ENCODE measurements at places on chromosomes 1 and 21.

DNA sequence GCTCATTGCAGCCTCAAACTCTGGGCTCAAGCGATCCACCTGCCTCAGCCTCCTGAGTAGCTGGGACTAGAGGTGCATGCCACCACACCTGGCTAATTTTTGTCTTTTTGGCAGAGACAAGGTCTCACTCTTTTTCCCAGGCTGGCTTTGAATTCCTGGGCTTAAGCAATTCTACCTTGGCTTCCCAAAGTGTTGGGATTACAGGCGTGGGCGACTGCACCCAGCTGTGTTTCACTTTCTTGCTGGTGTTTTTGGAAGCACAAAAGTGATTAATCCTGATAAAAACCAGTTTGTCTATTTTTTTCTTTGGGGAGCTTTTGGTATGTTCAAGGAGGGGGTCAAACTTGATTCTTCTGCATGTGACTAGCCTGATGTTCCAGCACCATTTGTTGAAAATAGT lies 19.3 kb downstream of the RNF11 start:
- no peak for DNase-seq
- no peak overlapping the region for H3K4me3 ChIP-seq
- no peaks in the 10 kb centered on the region for H3K27me3 ChIP-seq
- H3K27ac ChIP-seq = no peak overlapping the region
- peaks cover 4% of the 10 kb centered on the region for H3K36me3 ChIP-seq

DNA sequence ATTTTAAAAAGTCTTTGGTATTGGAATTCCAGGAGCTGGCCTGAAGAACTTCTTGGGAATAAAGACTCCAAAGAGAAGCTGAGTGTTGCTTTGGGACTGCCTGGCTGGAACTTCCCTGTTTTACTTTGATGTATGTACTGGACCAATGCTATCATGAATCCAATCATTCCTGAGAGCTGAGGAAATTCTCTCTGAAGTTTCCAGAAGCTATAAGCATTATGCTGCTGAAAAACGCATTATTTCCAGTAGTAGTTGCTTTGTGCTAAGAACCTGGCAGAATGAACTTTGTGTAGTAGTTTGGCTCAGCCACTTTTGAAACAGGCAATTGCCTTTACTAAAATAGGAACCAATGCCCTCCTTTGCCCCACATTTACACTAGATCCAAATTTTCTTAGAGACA lies 260.7 kb downstream of the HLX start:
- H3K27me3 ChIP-seq = peaks cover 5% of the 10 kb centered on the region
- no peak overlapping the region for H3K4me3 ChIP-seq
- H3K27ac ChIP-seq = no peak overlapping the region
- H3K4me1 ChIP-seq = no peaks in the 10 kb centered on the region
- peaks cover 2% of the 10 kb centered on the region for H3K36me3 ChIP-seq
- DNase-seq = no peak

DNA sequence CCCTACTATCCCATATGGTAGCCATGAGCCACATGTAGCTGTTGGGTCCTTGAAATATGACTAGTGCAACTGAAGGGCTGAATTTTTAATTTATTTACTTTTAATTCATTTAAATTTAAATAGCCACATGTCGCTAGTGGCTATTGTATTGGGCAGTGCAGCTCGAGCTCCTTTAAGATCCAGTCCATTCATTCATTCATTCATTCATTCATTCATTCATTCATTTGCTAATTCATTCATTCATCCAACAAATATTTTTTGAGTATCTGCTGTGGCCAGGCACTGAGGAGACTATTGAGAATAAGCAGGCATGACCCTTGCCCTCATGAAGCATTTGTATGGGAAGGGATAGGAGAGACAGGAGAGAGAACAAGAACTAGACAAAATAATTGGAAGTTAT lies 29.5 kb upstream of the ACOT11 start:
- H3K36me3 ChIP-seq = no peaks in the 10 kb centered on the region
- no peaks in the 10 kb centered on the region for H3K4me1 ChIP-seq
- H3K27me3 ChIP-seq = no peaks in the 10 kb centered on the region
- no peak overlapping the region for H3K27ac ChIP-seq
- no peak for DNase-seq

DNA sequence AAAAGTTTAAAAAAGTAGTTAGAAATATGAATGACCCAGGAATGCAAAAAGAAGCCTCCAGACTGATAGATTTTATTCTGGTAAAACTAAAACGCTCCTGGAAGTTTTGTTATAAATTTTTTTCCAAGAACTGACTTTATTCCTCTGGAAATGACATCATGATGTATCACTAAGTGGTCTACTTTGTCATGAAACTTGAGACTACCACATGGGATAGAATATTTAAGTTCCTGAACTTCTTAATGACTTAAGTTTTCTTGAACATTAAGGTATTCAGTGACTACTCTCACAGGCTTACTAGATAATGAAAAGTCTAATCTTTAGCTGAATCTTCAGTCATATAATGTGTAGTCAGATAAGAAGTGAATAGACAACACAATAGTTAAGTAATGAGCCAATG lies 842.2 kb downstream of the USP25 start:
- no peaks in the 10 kb centered on the region for H3K27me3 ChIP-seq
- H3K36me3 ChIP-seq = no peaks in the 10 kb centered on the region
- H3K4me3 ChIP-seq = no peak overlapping the region
- no peak overlapping the region for H3K27ac ChIP-seq
- H3K4me1 ChIP-seq = no peaks in the 10 kb centered on the region

DNA sequence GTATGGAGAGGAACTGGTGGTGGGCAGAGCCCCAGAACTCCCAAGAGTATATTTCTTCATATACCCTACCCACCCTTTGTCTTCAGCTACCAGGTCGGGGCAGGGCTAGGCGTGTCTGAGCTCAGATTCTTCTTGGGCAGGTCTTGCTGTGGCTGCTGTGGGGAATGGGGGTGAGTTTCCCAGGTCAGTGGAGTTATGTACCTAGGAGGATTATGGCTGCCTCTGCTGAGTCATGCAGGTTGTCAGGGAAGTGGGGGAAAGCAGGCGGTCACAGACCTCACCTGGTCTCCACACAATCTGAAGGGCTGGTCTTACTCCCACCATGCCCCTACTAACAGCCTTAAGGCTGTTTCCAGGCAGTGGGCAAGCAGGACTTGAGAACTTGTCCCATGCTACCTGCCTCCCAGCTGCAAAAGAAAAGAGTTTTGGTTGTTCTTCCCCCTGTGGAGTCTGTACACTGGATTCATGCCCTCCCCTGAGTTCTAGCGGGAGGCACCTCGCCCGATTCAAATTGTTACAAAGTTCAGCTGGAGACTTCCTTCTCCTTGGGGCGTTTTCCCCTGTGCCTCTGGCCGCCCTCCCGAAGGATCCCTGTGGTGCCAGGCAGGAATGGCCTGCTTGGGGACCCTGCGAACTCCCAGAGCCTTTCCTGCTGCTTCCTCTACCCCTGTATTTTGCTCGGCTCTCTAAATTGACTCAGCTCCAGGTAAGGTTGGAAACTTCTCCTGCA lies 58.6 kb downstream of the NPHS2 start:
- H3K27ac ChIP-seq = no peak overlapping the region
- peaks cover 3% of the 10 kb centered on the region for H3K27me3 ChIP-seq
- no peak overlapping the region for H3K4me3 ChIP-seq
- no peaks in the 10 kb centered on the region for H3K4me1 ChIP-seq
- no peaks in the 10 kb centered on the region for H3K36me3 ChIP-seq
- no peak for DNase-seq

DNA sequence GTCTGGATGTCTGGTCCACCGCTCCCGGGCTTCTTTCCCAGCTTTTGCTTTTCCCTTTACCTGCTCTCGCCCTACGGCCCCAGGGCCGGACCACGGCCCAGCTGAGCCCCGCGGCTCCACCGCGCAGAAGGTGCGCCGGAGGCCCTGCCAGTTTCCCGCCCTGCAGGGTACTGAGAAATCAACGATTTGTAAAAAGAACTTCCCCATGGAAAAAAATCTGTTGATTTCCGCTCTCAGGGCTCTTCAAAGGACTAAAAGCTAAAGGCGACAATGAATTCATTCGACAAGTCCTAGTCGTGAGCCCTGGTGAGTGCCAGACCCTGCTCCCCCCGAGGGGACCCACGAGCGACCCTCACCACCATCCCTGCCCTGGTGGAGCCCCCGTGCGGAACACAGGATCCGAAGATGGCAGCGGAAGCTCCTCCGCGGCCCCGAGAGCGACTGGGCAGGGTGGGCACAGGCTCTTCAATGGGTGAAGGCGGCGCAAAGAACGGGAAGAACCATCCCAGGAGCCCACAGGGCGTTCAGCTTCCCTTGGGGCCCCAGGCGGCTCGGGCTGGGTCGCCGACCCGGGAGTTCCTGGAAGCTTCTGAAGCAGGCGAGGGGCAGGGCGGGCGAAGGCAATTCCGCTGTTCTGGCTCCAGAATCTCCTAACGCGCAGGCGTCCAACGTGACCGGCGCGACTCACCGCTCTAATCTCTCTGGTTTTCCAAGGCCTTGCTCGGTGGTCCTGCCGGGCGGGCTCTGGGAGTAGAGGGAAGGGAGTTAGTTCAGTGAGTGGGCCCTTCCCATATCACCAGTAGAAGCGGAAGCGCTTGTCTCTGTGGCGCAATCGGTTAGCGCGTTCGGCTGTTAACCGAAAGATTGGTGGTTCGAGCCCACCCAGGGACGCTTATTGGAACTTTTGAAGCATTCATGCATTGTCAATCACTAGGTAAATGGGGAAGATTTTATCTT lies 6.6 kb upstream of the RNU1-2 start:
- H3K27ac ChIP-seq = peak overlapping the region; percentile 93
- peak; percentile 90 for DNase-seq
- H3K27me3 ChIP-seq = peaks cover 8% of the 10 kb centered on the region
- peaks cover 18% of the 10 kb centered on the region for H3K4me1 ChIP-seq
- H3K36me3 ChIP-seq = peaks cover 2% of the 10 kb centered on the region

DNA sequence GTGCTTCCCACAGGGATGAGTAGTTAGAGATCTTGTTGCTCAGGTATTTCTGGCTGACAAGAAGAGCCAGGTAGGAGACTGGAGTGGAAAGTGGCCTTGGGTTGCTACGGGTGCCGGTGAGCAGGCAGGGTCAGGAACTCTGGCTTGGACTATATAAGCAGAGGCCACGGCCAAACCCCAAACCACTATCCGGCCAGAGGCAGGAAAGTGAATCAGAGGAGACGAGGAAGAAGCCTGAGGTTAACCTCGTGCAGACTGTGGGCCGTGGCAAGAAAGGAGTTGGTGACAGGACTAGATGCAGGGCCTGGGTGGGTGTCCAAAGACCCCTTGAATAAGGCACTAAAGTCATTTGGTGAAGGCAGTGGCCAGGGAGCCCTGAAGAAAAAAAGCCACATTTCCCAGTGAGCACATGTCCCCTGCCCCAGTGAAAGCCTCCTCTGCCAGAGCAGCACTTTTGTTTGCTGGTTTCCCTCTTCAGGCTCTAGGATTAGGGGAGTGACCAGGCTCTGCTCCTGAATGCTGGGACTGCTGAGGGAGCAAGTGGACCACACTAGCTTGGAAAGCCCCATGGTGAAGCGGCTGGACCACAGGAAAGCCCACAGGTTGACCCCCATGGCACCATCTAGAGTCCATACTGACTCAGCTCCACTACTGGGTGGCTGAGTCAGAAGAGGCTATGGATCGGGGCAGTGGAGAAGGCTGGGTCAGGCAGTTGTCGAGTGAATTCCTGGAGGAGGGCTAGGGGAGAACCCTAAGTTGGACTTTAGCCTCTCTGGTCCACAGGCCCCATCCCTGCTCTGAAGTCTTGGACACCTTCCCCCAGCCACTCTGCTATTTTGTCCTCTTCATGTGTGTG lies 23.4 kb downstream of the CSF1 start:
- peak; percentile 27 for DNase-seq
- no peak overlapping the region for H3K4me3 ChIP-seq
- H3K27ac ChIP-seq = peak overlapping the region; percentile 26
- H3K4me1 ChIP-seq = peaks cover 4% of the 10 kb centered on the region

DNA sequence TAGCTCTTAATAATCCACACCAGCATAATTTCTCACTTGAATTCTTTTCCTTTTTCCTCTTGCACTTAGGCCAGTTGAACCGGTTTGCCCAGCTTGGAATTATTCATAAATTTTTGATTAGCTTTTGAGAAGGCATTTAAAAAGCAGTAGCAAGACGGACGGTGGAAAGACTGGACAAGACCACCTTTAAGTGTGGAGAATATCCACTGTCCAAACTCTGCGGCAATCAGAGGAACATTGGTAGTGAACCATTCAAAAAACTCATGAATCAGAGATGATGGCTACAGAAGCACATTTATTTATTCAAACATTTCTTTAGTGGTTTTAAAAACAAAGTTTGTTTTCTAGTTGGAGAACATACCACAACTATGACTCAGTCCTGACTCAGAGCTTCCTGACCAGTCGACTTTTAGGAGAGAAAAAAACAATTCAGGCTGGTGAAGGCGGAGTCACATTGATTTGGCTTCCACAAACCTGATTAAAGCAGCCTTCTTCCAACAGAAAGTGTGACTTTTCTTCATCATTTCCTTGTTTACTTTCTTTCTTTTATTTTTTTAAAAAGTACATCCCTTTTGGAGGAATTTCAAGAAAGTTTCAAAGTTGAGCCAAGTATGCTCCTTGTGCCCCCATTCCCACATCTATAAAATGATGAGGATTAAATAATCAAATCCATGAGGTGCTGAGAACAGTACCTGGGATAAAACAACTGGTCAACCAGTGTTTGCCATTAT lies 128.8 kb downstream of the ADSS2 start:
- peak overlapping the region; percentile 78 for H3K27ac ChIP-seq
- H3K4me1 ChIP-seq = peaks cover 59% of the 10 kb centered on the region
- H3K36me3 ChIP-seq = no peaks in the 10 kb centered on the region
- peak; percentile 27 for DNase-seq

- H3K27ac ChIP-seq = no peak overlapping the region
- DNase-seq = no peak
- no peaks in the 10 kb centered on the region for H3K4me1 ChIP-seq
- H3K27me3 ChIP-seq = peaks cover 45% of the 10 kb centered on the region
- no peaks in the 10 kb centered on the region for H3K36me3 ChIP-seq
Measured at GRCh38 chr1:165527251-165528007, 16.4 kb upstream of the LRRC52 start.

DNA sequence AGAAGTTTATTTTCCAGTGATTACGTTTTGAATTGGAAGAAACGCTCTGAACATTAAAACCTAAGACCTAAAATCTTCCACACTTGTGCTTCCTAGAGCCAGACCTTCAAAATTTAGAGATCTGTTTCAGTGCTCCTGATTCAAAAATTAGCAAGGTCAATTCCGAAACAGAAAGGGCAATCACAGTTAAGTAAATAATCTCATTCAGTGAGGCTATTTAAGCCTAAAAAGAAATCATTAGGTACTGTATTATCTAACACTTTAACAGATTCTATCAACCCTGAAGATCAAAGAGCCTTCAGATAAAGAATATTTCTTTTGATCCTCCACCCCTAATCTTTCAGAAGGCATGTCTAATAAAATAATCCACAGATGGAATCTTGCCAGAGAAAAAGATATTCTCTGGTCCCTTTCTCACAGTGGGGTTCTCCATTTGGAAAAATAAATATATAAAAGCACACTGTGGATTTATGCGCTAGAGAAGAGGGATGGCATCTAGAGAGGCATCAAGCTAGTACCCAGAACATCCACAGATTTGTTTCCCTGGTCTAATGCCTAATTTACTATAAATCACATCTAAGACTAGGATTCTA lies 54.4 kb downstream of the ZZZ3 start:
- no peak for DNase-seq
- no peak overlapping the region for H3K4me3 ChIP-seq
- peaks cover 48% of the 10 kb centered on the region for H3K36me3 ChIP-seq

- H3K27me3 ChIP-seq = no peaks in the 10 kb centered on the region
- H3K36me3 ChIP-seq = no peaks in the 10 kb centered on the region
- no peak overlapping the region for H3K4me3 ChIP-seq
- H3K27ac ChIP-seq = no peak overlapping the region
- peaks cover 2% of the 10 kb centered on the region for H3K4me1 ChIP-seq
Measured at GRCh38 chr1:196685506-196685905, 33.7 kb downstream of the CFH start.

All from activated naive CD8-positive, alpha-beta T cell treated with anti-CD3 and anti-CD28 coated beads, Interleukin-2, amount 50 U/mL, for 24 hours (primary cell).